ENCODE measurements at places on chromosomes 2 and 18.

DNA sequence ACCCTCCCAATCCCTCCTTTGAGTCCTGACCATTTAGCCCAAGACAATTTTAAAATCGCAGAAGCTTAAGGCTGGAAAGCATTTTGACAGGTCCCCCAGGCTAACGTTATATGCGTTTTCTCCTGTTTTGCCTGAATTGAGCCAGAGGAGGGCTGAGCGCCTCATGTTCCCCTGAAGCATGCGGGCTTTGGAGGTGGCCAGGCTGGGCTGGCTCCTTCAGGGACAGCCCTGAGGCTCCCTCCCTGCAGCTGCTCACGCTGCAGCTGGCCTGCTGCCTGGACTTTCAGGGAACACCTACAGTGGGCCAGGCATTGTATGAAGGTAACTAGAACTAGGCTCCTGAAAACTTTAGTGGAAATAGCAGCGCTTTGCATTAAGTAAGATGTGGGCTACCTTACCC, 179.2 kb downstream of the ACKR3 start:
- DNase-seq = no peak

DNA sequence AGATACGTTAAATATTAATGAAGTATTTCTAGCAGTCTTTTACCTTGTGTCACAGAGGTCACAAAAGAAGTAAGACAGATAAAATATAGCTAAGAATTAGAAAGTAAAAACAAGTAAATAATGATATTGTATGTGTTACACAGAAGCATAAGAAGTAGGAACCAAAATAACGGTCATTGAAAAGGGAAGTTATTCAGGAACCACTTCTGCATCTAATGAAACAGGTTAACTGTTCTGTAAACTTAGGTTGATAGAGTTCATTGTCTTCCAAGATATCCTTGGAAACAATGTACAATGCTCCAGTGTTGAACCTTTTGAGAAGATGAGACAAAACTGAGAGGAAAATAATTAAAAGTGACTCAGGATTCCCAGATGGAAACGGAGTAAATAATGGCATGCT, 57.1 kb upstream of the CD302 start:
- no peak for DNase-seq

GRCh38 chr2:45652090-45653031, 886 bp downstream of the PRKCE start:
- peak; percentile 39 for DNase-seq

DNA sequence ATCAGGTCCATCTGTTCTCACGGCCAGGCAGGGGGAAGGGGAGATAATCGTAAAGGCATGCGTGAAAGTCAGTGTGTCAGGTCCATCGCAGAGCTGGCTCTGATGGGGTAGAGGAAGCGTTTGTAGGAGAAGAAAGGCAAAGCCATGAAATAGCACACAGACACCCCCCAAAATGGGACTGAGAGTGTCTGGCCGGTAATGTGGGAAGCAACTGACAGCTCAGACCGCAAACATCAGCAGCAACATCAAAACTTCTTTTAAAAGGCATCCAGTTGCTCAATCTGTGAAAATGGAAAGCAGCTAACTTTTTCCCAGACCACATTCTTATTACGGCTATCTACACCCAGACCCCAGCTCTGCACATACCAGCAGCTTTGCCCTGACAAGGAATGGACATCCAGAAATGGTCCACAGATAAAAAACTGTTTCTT, 232.6 kb downstream of the EN1 start:
- DNase-seq = no peak

DNA sequence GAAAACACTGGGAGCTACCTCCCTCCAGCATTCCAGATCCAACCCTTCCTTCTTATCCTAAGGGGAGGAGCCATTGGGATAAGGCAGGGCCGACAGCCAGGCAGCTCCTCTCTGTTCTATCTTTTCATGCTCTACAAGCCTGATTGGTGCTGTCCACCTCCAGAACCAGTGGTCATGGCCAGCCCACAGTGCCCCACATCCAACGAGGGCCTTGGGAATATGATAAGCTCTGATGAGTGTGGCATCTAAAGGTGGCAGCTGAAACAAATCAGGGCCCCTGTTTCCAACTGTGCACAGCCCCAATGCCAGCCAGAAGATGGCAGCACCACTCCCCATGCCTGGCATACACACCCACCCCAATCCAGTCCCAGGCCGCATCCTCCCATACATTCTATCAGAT, 329.3 kb downstream of the C1D start:
- DNase-seq = no peak

- DNase-seq = no peak
Observed at GRCh38 chr18:34543945-34544344, 166.2 kb upstream of the DTNA start.

- DNase-seq = no peak
Observed at GRCh38 chr2:128159437-128159836, 68.4 kb downstream of the UGGT1 start.

DNA sequence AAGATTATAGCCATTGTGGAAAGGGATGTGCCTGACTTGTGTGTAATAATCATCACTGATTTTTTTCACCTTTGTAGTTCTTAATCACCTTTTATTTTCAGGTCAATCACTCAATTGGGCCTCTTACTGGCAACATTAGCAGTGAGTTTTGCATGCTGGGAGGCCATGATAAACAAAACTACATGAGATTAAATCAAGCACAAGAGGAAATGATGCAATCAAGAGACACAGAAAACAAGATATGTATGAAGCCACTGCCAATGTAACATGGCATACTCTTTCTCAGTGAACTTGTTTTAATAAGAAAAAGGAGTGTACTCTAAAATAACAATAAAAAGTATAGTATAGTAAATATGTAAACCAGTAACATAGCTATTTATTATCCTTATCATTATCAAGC, 69.9 kb upstream of the FSIP2 start:
- DNase-seq = no peak

GRCh38 chr18:48952287-48953103, 1.7 kb upstream of the SMAD7 start:
- DNase-seq = peak; percentile 80

DNA sequence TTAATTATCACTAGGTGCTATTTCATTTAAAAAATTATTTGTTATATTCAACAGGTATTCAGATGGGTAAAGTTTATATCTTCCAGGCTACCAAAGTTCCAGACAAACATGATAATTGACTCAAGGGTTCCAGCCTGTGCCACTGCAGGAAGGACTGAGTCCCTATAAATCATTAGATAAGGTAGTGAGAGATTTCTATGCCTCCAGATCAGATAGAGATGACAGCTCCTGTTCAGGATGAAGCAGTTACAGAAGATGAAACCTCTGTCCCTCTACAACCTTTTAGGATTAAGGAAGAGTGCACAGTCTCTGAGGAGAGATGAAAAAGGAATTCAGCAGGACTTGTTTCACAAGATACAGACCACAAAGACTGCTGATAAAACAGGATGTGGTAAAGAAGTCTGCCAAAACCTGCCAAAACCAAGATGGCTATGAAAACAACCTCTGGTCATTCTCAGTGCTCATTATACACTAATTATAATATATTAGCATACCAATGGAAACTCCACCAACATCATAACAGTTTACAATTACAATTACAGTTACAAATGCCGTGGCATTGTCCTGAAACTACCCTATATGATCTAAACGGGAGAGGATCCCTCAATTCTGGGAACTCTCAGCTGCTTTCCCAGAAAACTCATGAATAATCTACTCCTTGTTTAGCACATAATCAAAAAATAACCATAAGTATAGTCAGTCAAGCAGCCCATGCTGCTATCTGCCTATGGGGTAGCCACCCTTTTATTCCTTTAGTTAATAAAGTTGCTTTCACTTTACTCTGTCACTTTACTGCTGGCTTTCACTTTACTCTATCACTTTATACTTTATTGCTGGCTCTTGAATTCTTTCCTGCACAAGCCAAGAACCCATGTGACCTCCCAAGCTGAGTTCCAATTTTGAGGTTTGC, 288.5 kb downstream of the PDE11A start:
- no peak for DNase-seq
